Thyroid gland (tissue), 4 donors: ENCODE measurements at places on chromosomes 5 and 9.
A peak's percentile ranks its signal among the peaks of the same experiment; 100 is the strongest.

DNA sequence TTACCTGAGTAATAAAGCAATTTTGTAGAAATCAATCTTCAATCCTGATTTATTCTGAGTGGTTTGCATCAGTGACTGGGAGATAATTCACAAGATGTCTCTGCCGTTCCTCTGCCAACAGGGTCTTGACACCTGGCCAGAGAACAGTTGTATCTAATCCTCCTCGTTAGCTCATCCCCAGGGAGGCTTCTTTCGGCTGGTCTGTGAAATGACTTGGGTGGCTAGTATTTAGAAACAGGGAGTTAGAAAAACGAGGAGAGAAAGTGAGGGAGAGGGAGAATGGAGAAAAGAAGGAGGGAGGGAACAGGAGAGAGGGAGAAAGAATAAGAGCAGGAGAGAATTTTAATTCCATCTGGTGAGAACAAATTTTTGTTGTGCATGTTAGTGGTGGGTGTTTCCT lies 600.2 kb upstream of the TLE4 start:
- no peaks in the 10 kb centered on the region for H3K36me3 ChIP-seq
- H3K27ac ChIP-seq, result no peak overlapping the region
- H3K4me3 ChIP-seq, result no peak overlapping the region
- H3K27me3 ChIP-seq, result no peaks in the 10 kb centered on the region
- DNase-seq, result no peak

DNA sequence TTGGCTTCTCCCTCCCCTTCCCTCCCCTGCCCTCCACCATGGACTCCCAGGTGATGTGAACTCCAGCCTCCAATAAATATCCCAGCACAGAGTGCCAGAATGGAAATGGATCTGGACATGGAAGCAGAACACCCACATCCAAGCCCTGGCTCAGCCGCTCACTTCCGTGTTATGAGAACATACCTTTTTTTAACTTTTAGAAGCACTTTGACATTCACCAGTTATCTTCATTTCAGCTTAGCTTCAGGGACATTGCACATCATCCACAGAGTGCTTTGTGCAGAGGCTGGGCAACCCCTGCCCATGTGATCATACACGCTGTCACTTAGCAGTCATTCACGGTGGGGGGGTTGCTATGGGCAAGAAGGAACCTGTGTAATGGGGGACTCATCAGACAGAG lies 9.1 kb downstream of the AFAP1L1 start:
- H3K27me3 ChIP-seq, result no peaks in the 10 kb centered on the region
- no peak overlapping the region for H3K4me3 ChIP-seq
- no peaks in the 10 kb centered on the region for H3K4me1 ChIP-seq
- no peak for DNase-seq

DNA sequence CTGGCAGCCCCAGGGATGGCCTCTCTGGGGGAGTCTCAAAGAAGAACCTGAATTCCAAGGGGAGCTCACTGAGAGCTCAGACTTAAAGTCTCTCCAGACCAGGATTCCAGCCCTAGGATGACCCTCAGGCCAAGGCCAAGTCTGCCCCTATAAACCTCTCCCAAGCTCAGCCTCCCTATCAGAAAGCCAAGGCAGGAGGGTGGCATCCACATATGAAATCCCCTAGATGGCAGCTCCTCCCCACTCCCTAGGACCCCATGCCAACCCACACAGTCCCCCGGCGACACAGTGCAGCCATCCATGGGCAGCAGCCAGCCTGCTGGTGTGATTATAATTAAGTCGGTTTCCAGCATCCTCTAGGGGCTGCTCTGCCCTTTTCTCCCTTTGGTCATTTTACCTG lies 269.9 kb downstream of the CDK5RAP2 start:
- H3K27me3 ChIP-seq, result no peaks in the 10 kb centered on the region
- no peaks in the 10 kb centered on the region for H3K4me1 ChIP-seq
- no peak overlapping the region for H3K4me3 ChIP-seq
- H3K27ac ChIP-seq, result no peak overlapping the region
- DNase-seq, result no peak
- no peaks in the 10 kb centered on the region for H3K36me3 ChIP-seq

- no peaks in the 10 kb centered on the region for H3K27me3 ChIP-seq
- H3K4me3 ChIP-seq, result no peak overlapping the region
- H3K4me1 ChIP-seq, result no peaks in the 10 kb centered on the region
Observed at GRCh38 chr9:135581636-135582426, 20.3 kb downstream of the PAEP start.

DNA sequence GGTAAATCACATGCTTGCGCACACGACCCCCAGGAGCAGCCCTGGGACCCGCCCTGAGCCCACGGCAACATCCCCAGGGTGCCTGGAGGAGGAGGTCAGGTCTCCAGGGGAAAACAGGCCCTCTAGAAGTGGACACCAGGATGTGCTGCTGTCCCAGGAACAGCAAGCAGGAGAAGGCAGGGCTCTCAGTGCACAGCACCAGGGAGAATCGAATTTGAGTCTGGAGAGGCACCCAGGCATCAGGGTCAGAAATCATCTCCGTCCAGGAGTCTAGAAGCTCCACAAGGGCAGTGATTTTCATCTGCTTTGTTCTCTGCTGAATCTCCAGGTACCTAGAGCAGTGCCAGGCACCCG lies 93.6 kb downstream of the PAX5 start:
- no peaks in the 10 kb centered on the region for H3K27me3 ChIP-seq
- H3K4me3 ChIP-seq, result no peak overlapping the region
- no peaks in the 10 kb centered on the region for H3K36me3 ChIP-seq
- H3K27ac ChIP-seq, result no peak overlapping the region
- no peaks in the 10 kb centered on the region for H3K4me1 ChIP-seq

GRCh38 chr5:94674490-94675382 lies 56.3 kb downstream of the SLF1 start:
- H3K4me3 ChIP-seq, result no peak overlapping the region
- no peaks in the 10 kb centered on the region for H3K36me3 ChIP-seq
- no peak for DNase-seq
- H3K27me3 ChIP-seq, result no peaks in the 10 kb centered on the region
- H3K27ac ChIP-seq, result no peak overlapping the region
- no peaks in the 10 kb centered on the region for H3K4me1 ChIP-seq

DNA sequence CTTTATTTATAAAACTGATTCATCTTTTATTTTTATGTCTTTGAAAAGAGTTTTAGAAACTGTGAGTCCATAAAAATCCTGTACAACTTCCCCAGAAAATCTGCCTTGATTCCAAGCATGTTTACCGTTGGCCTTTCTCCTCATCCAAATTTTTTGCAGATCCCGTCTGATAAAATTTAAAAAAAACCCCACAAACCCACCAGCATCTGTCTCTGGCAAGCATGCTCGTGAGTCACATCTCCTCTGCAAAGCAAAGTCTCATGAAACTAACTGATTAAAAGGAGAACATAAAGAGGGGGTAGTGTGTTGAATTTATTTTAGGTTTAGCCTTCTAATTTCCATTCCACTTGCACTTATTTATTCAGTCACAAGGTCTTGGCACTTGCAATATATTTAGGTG lies 109.4 kb downstream of the MAT2B start:
- no peak for DNase-seq
- no peak overlapping the region for H3K4me3 ChIP-seq

DNA sequence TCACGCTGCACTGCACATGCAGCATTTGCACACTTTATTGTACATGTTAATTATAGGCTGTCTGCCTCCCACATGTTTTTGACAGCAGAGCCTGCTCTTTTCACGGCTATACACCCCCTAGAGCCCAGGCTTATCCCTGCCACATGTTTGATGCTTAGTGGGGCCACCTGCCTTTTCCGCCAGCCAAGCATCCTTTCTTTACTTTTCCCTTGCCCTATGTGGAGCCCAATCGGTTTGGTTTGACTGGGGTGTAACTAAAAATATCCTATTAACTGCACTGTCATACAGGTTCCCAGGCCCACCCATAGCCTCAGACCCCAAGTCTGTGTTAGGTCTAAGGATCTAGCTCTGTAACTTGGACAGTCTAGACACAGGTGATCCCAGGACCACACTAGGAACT lies 18.9 kb upstream of the S1PR3 start:
- DNase-seq, result no peak
- no peak overlapping the region for H3K4me3 ChIP-seq
- H3K4me1 ChIP-seq, result no peaks in the 10 kb centered on the region
- H3K27me3 ChIP-seq, result no peaks in the 10 kb centered on the region
- H3K27ac ChIP-seq, result no peak overlapping the region
- H3K36me3 ChIP-seq, result no peaks in the 10 kb centered on the region

- no peak overlapping the region for H3K27ac ChIP-seq
- no peak overlapping the region for H3K4me3 ChIP-seq
- no peaks in the 10 kb centered on the region for H3K27me3 ChIP-seq
- H3K36me3 ChIP-seq, result no peaks in the 10 kb centered on the region
- H3K4me1 ChIP-seq, result peaks cover 10% of the 10 kb centered on the region
Observed at GRCh38 chr5:144205141-144205551, 34.5 kb downstream of the KCTD16 start.

DNA sequence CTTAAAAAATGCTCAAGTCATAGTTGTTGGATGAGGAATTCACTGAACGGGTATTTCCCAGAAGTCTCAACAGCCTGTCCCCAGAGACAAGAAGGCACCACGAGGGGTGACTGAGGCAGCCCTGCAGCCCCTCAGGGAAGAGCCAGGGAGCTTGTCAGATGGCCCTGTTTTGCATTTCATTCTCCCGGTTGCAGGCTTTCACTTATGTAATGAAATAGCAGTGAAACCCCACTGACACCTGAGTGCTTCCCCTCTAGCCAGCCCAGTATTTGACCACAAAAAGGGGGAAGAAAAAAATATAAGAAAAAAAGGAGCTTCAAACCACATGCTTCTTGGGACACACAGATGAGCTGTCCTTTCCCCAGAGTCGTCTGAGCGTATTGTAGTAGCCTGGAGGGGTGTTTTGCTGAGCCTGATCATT lies 75.3 kb upstream of the IL12B start:
- H3K36me3 ChIP-seq, result no peaks in the 10 kb centered on the region
- H3K27me3 ChIP-seq, result no peaks in the 10 kb centered on the region
- DNase-seq, result no peak
- no peaks in the 10 kb centered on the region for H3K4me1 ChIP-seq
- no peak overlapping the region for H3K27ac ChIP-seq

DNA sequence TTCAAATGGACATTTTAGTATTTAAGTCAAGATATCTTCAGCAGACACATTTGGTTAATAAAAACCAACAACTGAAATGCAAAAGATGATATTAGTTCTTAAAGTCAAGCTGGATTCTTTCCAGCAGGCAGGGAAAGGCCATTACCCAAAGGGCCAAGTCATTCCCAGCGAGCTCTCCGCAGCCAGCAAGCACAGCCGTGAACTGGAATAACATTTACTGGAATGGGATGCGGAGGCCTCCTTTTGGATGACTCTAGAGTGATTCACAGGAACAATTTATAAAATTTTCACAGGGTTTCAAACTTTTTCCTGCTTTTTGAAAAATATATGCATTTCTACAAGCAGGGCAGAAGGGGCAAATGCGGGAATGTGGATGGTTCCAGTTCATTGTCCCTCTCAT lies 76.6 kb upstream of the DAB2 start:
- peak overlapping the region; percentile 35 for H3K27ac ChIP-seq
- H3K4me1 ChIP-seq, result peaks cover 5% of the 10 kb centered on the region
- no peaks in the 10 kb centered on the region for H3K27me3 ChIP-seq
- H3K36me3 ChIP-seq, result no peaks in the 10 kb centered on the region
- peak; percentile 6 for DNase-seq

GRCh38 chr9:89837162-89837933 lies 232.5 kb downstream of the GADD45G start:
- H3K4me1 ChIP-seq, result no peaks in the 10 kb centered on the region
- H3K27ac ChIP-seq, result no peak overlapping the region
- H3K4me3 ChIP-seq, result no peak overlapping the region
- H3K27me3 ChIP-seq, result no peaks in the 10 kb centered on the region

- H3K27ac ChIP-seq, result no peak overlapping the region
- peaks cover 3% of the 10 kb centered on the region for H3K4me1 ChIP-seq
- no peaks in the 10 kb centered on the region for H3K36me3 ChIP-seq
Observed at GRCh38 chr9:87406543-87407166, 91.0 kb upstream of the DAPK1 start.

DNA sequence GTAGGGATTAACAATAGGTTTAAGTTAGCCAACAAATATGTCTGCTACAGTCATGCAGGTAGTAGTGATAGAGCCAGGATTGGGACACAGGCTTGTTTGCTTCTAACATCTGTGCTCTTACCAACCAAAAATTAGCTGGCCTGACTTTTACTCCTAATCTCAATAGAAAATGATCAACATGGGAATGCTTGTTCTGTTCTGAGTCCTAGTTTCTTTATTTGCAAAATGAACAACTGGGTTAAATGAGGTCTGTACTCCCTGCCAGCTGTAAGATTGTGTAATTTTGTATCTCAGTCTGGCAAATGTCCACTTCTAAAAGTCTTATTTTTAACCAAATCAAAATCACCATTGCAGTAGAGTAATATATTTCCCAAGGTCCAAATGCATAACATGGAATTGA lies 216.8 kb downstream of the NMUR2 start:
- no peaks in the 10 kb centered on the region for H3K36me3 ChIP-seq
- H3K27me3 ChIP-seq, result no peaks in the 10 kb centered on the region
- no peak overlapping the region for H3K27ac ChIP-seq
- no peak for DNase-seq
- H3K4me3 ChIP-seq, result no peak overlapping the region

DNA sequence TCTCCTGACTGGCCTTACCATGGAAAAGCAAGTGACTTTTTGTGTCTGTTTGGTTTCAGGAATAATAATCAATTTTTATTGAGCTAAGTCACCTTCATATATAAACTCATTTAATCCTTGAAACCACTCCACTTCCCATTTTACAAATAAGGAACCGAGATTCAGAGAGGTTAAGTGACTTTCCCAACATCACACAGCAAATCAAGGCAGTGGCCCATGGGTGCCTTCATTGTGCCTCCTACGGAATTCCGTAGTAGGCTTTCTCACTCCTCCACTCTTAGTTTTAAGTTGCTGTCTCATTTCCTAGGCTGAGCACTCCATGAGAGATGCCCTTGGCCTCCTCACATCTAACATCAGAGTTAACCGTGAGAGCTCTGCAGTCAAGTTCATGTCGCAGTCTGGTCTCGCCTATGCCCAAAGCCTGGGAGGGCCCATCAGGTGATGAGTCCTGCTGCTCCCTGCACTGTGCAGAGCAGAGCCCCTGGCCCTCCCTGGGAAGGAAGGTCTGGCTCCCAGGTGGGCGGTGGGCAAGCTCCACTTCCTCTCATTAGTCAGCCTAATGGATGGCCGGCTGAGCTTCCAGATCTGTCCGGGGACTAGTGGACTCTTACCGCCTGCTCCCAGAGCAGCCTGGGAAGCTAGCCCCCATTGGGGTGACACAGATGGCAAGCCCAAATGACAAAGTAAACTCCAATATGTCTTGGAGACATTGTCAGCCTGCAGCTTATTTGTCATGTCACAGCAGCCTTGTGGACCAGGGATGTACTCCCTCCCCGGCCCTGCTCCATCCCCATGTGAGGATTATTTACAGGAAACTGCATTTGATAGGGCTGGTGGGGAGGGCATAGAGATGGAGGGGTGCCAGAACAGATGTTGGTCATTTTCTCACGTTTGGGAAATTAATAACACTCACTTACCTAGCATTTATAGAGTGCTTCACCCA lies 123.4 kb downstream of the MVB12B start:
- no peak overlapping the region for H3K27ac ChIP-seq
- H3K36me3 ChIP-seq, result no peaks in the 10 kb centered on the region
- H3K4me1 ChIP-seq, result no peaks in the 10 kb centered on the region
- no peaks in the 10 kb centered on the region for H3K27me3 ChIP-seq
- H3K4me3 ChIP-seq, result no peak overlapping the region
